Activated CD8-positive, alpha-beta memory T cell treated with anti-CD3 and anti-CD28 coated beads, Interleukin-2, amount 10 ng/mL, durations not matched to agents 7 days and 5 days (primary cell): ENCODE measurements at places on chromosomes 4 and X.

- DNase-seq, result no peak
These were observed 42.2 kb upstream of the ENPP6 start for GRCh38 chr4:184259866-184260265.

GRCh38 chr4:64157397-64157796 lies 251.9 kb downstream of the TECRL start:
- DNase-seq, result no peak

DNA sequence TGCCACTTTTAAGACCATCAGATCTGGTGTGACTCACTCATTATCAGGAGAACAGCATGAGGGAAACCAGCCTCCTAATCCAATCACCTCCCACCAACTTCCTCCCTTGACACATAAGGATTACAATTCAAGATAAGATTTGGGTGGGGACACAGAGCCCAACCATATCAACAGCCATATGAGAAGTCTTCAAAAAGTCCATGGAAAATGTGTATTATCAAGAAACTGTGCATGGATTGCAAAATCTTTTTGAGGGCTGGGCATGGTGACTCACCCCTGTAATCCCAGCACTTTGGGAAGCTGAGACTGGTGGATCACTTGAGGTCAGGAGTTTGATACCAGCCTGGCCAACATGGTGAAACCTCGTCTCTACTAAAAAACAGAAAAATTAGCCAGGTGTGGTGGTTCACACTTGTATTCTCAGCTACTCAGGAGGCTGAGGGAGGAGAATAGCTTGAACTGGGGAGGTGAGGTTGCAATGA lies 17.8 kb upstream of the RPL39 start:
- no peak for DNase-seq

- no peak for DNase-seq
These were observed 16.6 kb downstream of the BST1 start for GRCh38 chr4:15719506-15719905.

- DNase-seq, result no peak
These were observed 70.5 kb downstream of the GATB start for GRCh38 chr4:151690164-151690870.

- no peak for DNase-seq
These were observed 17.6 kb downstream of the DYNLT3 start for GRCh38 chrX:37829721-37830120.

- no peak for DNase-seq
These were observed 130.5 kb downstream of the LRBA start for GRCh38 chr4:150884625-150885024.

GRCh38 chrX:105495376-105495775 lies 274.9 kb upstream of the TEX13A start:
- DNase-seq, result no peak

GRCh38 chr4:155687380-155687982 lies 20.8 kb downstream of the GUCY1A1 start:
- DNase-seq, result no peak

DNA sequence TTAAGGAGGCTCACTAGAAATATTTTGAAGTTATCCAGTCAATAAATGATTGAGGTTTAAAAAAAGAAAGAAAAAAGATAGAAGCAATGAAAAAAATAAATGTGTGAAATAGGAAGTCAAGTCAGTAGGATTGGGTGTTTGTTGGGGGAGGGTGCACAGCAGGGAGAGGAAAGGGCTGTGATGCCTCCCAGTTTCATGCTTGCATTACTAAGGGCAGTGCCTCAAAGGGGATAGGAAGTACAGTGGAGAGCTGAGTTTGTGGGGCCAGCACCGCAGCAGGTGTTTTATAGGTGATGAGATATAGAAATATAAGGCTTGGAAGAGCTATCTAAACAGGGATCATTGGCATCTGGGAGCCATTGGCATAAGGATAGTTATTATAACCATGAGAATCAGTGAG lies 919.2 kb downstream of the STIM2 start:
- DNase-seq, result no peak

DNA sequence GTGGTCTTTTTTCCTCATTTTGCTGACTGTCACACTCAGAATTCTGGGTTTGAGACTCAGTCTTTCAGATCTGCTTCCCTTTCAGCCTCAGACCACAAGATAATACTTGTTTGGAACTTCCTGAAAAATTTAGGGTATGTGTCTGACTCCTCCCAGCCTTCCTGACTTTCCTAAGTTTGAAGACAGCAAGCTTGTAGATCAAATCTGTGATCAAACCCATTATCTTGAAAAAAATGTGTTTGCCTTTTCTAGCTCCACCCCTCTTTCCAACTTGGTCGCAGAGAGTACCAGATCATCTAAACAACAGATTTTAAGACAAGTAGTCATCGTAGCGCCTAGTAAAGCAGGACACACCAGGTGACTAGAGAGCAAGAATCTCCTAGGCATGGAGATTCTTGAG lies 9.9 kb downstream of the BCAP31 start:
- DNase-seq, result no peak

- DNase-seq, result no peak
These were observed 6.1 kb downstream of the TACC3 start for GRCh38 chr4:1727117-1728031.

GRCh38 chr4:89334311-89334710 lies 26.7 kb upstream of the GPRIN3 start:
- no peak for DNase-seq

- no peak for DNase-seq
These were observed 142.8 kb upstream of the RAI2 start for GRCh38 chrX:18003876-18004275.

- no peak for DNase-seq
These were observed 150.4 kb upstream of the NOCT start for GRCh38 chr4:138864961-138865720.

DNA sequence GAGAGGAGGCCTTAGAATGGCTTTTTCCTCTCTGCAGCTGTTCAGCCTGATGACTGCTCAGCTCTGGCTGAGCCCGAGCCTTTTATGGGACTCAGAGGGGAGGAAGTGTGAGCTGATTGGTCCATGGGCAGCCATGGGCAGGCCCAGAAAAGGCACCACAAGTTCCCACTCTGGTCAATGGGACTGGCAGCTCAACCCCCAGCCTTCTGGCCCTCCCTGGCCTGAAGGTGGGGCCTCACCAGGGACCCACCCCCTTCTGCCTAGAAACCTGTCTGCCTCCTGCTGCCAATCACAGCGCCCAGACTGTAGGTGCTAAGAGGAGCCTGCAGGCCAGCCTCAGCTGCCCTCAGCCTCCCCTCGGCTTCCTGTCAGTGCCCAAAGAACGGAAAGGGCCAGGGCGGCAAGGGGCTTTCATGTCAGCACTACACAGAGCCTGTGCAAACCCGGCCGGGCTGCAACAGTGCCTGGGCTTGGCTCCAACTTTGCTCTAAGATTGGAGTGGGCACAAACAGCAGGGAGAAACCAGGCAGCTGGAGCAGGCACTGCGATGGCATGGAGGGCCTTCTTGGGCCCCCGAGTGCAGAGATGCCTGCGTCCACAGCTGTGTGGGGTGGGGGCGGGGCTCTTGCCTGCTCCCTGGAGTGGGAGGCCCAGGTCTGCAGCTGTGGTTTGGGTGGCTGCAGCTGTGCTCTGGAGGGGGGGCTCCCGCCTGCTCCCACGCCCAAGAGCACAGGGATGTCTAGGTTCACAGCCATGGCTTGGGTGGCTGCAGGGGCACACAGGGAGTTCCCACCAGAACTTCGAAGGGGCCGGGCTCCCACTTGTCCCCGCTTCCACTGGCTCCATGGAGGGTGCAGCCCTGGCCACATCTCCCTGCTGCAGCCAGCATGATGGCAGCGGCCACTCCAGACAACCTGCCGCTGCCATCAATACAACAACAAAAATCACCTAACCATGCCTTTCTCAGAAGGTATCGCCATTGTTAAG lies 92.6 kb downstream of the NXF2 start:
- DNase-seq, result peak; percentile 39

DNA sequence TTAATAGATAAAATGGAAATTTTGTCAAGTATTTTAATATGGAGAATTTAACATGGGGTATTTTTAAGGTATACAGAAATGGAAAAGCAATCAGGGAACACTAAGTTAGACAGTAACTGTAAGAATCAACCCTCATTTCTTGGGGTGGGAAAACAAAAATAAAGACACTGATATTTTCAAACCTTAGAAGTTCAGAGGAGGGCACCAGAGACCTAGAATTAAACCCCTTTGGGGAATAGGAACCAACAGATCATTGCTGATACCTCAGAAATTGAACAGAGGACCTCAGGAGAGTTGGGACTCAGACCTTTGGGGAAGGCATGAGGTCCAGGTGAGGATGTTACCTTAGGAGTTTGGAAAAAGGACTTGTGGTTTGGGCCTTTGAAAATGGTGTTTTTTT lies 435.6 kb downstream of the TMA16 start:
- DNase-seq, result no peak

GRCh38 chr4:27366104-27366823 lies 505.6 kb downstream of the STIM2 start:
- DNase-seq, result no peak

DNA sequence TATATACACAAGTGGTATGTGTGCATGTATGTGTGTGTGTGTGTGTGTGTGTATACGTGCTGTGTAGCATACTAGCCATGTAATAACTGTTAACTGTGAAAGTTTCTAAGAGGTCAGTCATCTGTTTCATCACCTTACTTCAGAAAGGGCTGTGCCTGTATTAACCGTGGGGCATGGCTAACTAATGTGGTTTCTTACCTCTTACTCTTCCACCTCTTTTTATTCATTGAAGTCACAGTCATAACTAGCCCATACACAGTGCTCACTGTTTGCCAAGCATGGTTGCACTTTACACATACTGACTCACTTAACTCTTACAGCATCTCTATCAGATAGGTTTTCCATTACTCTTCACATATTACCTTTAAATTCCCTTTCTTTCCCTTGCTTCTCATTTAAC lies 23.7 kb upstream of the LRAT start:
- DNase-seq, result no peak

DNA sequence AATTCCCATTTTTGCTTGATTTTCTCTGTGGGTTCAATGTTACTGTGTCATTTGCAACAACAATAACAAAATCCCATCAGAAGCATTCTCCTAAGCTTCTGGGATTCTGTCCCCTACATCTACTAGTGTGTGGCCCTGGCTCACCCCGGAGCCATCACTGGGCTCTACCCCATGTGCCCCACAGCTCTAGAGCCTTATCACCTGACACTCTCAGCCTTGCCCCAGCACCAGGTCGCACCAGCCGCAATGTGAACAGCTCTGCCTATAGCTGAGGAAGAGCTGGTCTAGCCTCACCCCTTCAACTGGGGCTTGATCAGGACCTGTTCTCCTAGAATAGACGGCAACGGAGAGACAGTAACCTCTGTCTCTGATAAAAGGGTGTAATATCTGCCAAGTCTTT lies 161.7 kb downstream of the SHROOM3 start:
- no peak for DNase-seq

GRCh38 chr4:140163029-140163810 lies 9.2 kb upstream of the MAML3 start:
- DNase-seq, result no peak

DNA sequence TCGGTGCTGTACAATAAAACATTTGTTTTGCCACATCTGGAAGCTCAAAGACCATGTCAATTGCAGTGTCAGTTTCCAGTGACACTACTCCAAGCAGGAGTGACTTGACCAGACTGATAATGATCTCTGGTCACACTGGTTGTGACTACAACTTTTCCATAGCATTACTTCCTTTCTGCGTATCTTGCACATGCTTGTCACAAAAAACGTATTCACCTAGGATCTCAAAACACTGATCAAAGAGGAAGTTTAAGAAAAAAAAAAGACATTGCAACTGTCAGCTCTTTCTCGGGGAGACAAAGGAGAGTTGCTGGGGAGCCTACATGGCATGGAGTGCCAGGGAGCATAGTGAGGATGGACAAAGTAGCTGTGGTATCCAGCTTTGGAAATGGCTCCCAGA lies 60.6 kb downstream of the OPHN1 start:
- DNase-seq, result no peak

- no peak for DNase-seq
These were observed 579.2 kb downstream of the BCOR start for GRCh38 chrX:39518476-39519029.

- DNase-seq, result no peak
These were observed 40.1 kb upstream of the GPR78 start for GRCh38 chr4:8540072-8540471.

GRCh38 chrX:112163906-112164305 lies 81.3 kb upstream of the TRPC5 start:
- DNase-seq, result no peak

DNA sequence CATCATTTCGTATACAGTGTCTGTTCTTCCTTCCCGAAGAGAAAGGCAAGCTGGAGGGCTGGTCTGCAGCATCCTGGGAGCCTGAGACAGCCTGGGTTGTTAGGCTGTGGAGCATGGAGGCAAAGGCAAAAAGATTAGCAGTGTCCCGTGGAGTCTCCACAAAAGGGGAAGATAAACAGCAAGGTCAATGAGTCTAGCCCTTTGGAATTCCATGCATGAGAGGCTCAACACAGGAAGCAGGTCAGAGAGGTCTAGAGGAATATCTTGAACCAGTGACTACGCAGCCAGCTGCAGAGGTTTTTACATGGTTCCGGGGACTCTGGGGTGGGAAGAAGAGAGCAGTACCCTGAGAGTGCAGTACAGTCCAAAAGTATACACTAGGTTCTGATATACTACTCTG lies 12.2 kb upstream of the MCF2 start:
- no peak for DNase-seq
